ENCODE measurements at places on chromosomes 7 and 10. TPM values are rescaled to one million over a fixed set of nuclear protein-coding genes. Genes with fewer than 3 reads are reported as not detected.

STEAP2 gene
- total RNA-seq, result 2.6 TPM

LIPJ gene
- 0.52 TPM for total RNA-seq

ZNF12 gene
- total RNA-seq, result 17.7 TPM

SORCS1 gene
- 4.2 TPM for total RNA-seq

TMEM236 gene
- under 0.01 TPM for total RNA-seq

FBXL13 gene
- 3.7 TPM for total RNA-seq

GCK gene
- total RNA-seq, result 2.1 TPM

C7orf57 gene
- not detected for total RNA-seq

OR13A1 gene
- total RNA-seq, result not detected

ARHGAP19 gene
- 13.0 TPM for total RNA-seq

TMEM178B gene
- 0.52 TPM for total RNA-seq

EVX1 gene
- not detected for total RNA-seq

UNCX gene
- not detected for total RNA-seq

GPRIN2 gene
- 0.52 TPM for total RNA-seq

STK31 gene
- total RNA-seq, result 1.0 TPM

PHTF2 gene
- 14.6 TPM for total RNA-seq

FAM25A gene
- not detected for total RNA-seq

OR2A5 gene
- total RNA-seq, result not detected

TCAF2 gene
- 2.1 TPM for total RNA-seq

AKR1C1 gene
- 9.9 TPM for total RNA-seq

HOXA3 gene
- total RNA-seq, result 3.7 TPM

HABP2 gene
- total RNA-seq, result under 0.01 TPM

IGFBP3 gene
- total RNA-seq, result 112 TPM

ATOH7 gene
- not detected for total RNA-seq

PNLIPRP3 gene
- under 0.01 TPM for total RNA-seq

CYP3A7 gene
- 0.52 TPM for total RNA-seq

FRMD4A gene
- total RNA-seq, result 19.3 TPM

DPYSL4 gene
- 1.0 TPM for total RNA-seq

SPDYE9 gene
- not detected for total RNA-seq

SUGCT gene
- total RNA-seq, result 12.0 TPM

WEE2 gene
- total RNA-seq, result not detected

PDE6C gene
- not detected for total RNA-seq

FANK1 gene
- not detected for total RNA-seq

BCAP29 gene
- total RNA-seq, result 12.0 TPM

OR2A42 gene
- under 0.01 TPM for total RNA-seq

CTAGE6 gene
- 2.1 TPM for total RNA-seq

STMP1 gene
- total RNA-seq, result 15.7 TPM

LHFPL3 gene
- total RNA-seq, result not detected

NYAP1 gene
- total RNA-seq, result 3.1 TPM

TRIM73 gene
- 2.6 TPM for total RNA-seq

ANXA8L1 gene
- total RNA-seq, result 0.52 TPM

ADGRA1 gene
- under 0.01 TPM for total RNA-seq

OR6V1 gene
- total RNA-seq, result not detected

DLG5 gene
- total RNA-seq, result 14.1 TPM

FAM200A gene
- 6.8 TPM for total RNA-seq

SAMD9L gene
- 4.2 TPM for total RNA-seq

TMEM213 gene
- not detected for total RNA-seq

TDRD1 gene
- total RNA-seq, result 0.52 TPM

ACHE gene
- total RNA-seq, result 36.0 TPM

SPDYE2 gene
- total RNA-seq, result not detected

GATA3 gene
- total RNA-seq, result 0.52 TPM

GDF2 gene
- not detected for total RNA-seq

PAPSS2 gene
- 8.9 TPM for total RNA-seq

SPOCK2 gene
- total RNA-seq, result 2.6 TPM

Data from skeletal muscle tissue (tissue), 5 donors.